ENCODE measurements at places on chromosomes 2 and 18.

DNA sequence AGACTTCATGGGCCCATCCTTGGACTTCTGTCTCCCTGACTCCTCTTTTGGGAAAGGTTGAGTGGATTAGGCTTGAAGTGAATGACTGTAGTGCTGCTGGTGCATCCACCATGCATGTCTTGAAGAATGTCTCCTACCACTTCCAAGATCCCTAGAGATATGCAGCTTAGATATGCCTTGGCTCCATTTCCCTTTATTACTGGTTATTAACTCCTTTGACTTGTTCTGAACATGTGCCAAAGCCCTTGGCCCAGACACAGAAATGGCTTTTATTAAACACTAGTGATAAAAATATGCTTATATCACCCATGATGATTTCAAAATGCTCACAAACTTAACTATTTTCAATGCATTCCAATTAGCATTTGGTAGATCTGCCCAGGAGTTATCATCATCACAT lies 90.0 kb upstream of the SLC14A2 start:
- no peak for ATAC-seq

GRCh38 chr2:78023356-78023755 lies 501.2 kb upstream of the LRRTM4 start:
- no peak for ATAC-seq

DNA sequence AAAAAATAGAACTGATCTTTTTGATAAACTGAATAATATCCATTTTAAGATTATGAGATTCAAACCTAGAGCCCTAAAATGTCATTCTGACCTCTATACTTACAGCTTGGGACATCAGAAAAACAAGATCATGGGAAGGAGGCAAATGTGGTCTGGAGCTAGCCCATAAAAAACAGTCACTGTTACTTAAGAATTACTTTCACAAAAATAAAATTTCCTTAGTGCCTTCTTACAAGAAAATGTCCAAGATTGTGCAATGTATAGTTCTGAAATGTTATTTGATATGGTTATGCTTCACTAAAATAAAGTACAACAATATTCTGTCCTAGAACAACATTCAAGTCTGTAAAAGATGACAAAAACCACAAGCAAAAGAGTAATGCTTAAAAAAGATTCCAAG lies 247.6 kb downstream of the DYM start:
- ATAC-seq = no peak

DNA sequence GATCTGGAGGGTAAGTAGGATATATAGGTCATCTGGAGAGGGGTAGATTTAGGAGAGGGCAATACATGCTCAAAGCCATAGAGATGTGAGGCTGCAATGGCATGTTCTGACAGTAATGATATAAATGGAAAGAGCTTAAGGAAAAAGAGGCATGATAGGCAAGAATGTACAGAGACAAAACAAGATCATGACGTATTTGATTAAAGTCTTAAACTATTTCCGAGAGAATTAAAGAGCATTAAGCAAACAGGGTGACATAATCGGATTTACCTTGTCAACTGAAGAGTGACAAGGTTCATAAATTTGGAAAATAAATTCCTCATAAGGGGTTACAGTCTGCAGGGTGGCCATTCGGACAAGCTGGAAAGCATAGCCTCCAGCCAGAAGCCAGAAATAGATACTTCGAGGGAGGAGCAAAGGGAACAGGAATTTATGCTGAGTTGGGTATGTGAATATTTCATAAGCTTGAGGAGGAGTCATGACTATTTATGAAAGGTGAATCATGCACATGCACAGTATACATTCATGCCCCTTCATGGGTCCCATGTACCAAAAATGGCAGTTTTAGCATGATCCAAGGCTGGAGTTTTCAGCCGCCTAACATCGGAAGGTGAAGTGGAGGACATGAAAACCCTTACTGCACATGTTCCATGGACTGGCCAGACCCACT lies 396.2 kb upstream of the VWC2L start:
- ATAC-seq = peak; percentile 54

- no peak for ATAC-seq
These were observed 86.7 kb downstream of the SPATS2L start for GRCh38 chr2:200393191-200393590.

- ATAC-seq = no peak
These were observed 29.4 kb downstream of the RHBDD1 start for GRCh38 chr2:226865273-226865672.

GRCh38 chr2:200943527-200944105 lies 19.8 kb downstream of the ORC2 start:
- ATAC-seq = no peak

- ATAC-seq = no peak
These were observed 151.8 kb downstream of the SLC4A10 start for GRCh38 chr2:161775971-161776370.

- ATAC-seq = no peak
These were observed 296.9 kb upstream of the CDH19 start for GRCh38 chr18:66900837-66901236.
